Left renal pelvis (tissue), 4 donors: ENCODE measurements at places on chromosomes 2 and 18. TPM values are rescaled to one million over a fixed set of nuclear protein-coding genes. Genes with fewer than 3 reads are reported as not detected.

DNA sequence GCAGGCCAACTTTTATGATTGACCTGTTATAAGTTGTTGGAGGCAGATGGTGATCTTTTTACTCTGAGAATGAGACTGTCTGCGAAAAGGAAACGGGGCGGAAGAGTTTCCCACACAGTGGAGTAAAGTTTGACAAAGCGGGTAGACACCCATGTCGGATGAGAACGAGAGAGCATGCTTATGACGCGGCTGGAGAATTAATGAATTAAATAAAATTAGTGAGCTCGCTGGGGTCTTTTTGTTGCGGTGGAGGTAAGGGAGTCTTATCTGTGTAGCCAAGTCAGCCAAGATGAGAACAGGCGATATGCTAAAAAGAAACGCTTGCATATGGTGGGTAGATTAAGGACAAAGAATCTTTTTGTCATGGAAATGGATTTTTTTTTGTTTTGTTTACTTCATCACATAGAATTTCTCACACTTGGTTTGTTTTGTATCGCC is 1.8 kb downstream of the SALL3 start:
- DNase-seq = no peak

- DNase-seq = no peak
Measured at GRCh38 chr18:77422974-77423867, 173.6 kb downstream of the GALR1 start.

GRCh38 chr2:37616677-37617005 is 54.8 kb downstream of the CDC42EP3 start:
- DNase-seq = no peak

GRCh38 chr18:24227977-24228666 is 89.3 kb downstream of the CABYR start:
- DNase-seq = no peak

DNA sequence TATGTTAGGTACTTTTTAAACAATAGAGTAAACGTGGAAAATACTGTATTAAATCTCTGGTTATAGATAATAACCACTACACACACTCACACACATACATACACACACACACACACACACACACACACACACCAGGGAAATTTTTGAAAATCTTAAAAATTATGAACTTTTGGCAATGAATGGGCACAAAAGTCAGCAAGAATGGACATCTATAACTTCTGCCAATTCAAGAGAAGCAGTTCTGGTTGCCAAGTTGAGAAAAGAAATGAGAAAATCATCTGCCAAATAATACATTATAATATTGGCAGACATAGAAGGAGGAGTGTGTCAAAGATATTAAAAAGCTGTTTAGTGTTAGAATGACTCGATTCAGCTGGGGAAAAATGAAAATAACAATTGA is 42.9 kb upstream of the TMEM178A start:
- DNase-seq = no peak

GRCh38 chr2:108971661-108972566 is 17.1 kb downstream of the EDAR start:
- no peak for DNase-seq

- DNase-seq = no peak
Measured at GRCh38 chr2:7620255-7620654, 703.0 kb downstream of the RNF144A start.

DNA sequence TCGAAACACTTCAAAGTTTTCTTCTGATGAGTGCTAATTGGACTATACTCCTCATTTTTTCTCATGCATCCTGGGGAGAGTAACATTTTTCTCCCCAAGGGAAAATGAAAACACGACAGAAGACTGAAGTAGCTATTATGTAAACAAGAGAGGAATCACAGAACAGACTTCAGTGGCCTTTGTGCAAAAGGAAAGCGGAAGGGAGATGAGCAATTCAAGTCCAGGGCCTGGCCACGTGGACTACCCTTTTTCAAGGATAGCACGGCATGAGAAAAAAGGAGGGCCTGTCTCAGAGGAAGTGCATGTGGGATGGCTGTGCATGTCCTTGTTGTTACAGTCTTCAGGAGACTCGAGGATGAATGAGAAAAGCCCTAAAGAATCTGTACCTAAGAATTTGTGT is 43.8 kb upstream of the KCNE4 start:
- DNase-seq = no peak

- DNase-seq = no peak
Measured at GRCh38 chr2:197308996-197309690, 1.4 kb downstream of the ANKRD44 start.

GRCh38 chr2:246489-247144 is 17.2 kb downstream of the SH3YL1 start:
- no peak for DNase-seq

DNA sequence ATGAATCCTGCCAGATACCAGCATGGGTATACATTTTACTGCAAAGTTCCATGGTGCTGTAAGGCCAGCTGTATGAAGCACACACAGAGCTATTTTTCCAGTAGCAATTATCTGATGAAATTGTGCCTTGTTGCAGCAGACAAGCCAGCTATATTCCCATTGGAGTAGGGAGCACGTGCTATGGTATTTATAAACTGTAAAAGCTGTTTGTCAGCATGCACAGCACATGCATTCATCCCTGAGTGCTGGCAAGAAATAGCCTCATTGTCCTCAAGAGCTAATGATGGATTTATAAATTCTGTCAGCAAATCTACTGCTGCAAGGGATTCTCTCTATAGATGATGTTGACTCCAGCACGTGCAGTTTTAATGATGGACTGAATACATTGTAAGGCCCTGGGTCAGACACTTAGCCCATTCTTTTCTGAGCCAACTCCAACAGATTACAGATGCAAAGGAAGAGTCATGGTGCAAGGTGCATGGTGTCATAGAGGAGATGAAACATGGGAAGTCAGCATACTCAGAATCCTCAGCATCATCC is 61.7 kb downstream of the KCNS3 start:
- no peak for DNase-seq

- DNase-seq = no peak
Measured at GRCh38 chr2:5387406-5387805, 304.8 kb upstream of the SOX11 start.

- DNase-seq = no peak
Measured at GRCh38 chr18:69414184-69414583, 13.5 kb downstream of the DOK6 start.

- DNase-seq = no peak
Measured at GRCh38 chr2:99808361-99809200, 318.8 kb upstream of the REV1 start.

GRCh38 chr2:183060571-183061231 is 17.8 kb upstream of the DUSP19 start:
- no peak for DNase-seq

- no peak for DNase-seq
Measured at GRCh38 chr2:37026050-37026449, 58.1 kb downstream of the HEATR5B start.

GRCh38 chr18:2112435-2113045 is 458.8 kb downstream of the METTL4 start:
- DNase-seq = no peak

DNA sequence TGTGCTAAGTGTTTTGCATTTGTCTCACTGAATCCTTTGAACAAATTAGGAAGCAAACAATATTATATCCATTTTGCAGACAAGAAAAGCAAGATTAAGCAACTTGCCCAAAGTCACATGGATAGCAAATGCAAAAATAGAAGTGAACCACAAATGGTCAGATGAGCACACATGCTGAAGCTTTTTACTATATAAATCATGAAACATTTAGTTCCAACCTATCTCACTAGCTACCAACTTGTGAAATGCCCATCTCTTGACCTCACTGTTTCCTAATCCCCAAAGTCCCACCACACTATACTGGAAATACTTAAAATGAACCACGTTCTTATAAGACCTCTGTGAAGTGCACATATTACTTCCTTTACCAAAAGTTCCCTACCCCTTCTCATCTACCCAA is 380.5 kb downstream of the ERBB4 start:
- DNase-seq = no peak

DNA sequence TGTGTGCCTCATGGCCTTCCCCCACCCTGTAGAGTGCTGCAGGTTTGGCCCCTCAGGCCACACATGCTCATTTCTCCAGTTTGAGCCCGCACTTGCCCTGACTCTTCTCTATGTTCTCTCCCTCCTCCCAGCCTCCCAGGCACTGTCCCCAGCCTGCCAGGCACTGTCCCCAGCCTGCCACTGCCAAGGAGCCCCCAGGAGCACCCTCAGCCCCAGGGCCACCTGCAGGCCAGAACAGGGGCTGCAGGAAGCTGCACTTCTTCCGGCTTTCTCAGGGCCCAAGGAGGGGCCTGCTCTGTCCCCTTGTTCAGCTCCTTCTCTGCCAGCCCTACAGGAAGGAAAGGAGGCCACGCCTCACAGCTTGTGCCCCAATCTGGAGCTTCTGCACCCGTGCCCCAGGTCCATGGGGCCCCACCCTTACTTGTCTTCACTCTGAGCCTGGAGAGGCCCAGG is 31.6 kb downstream of the CYP26B1 start:
- DNase-seq = no peak

DNA sequence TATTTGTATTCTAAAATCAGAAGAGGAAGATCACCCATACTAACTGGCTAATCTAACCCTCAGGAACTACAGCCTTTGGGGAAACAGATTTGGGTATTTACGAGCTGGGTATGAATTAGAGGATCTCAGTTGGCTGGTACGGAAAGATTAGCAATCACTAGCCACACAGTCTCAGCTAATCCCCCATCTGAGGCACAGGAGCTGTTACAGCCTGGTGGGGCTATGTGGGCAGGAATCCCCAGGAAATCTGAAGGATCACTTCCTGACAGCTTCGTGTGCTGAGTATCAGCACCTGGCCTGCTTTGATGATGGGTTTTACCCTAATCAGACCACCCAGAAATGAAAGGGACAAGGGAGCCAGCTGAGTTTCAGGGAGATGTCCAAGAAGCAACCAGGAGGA is 206.3 kb downstream of the AFF3 start:
- no peak for DNase-seq

GRCh38 chr2:108938077-108938710 is 50.8 kb downstream of the EDAR start:
- DNase-seq = no peak

GRCh38 chr2:36653155-36653554 is 43.4 kb upstream of the VIT start:
- no peak for DNase-seq

- no peak for DNase-seq
Measured at GRCh38 chr18:56723706-56724105, 72.5 kb downstream of the WDR7 start.

The RAMP1 gene
- polyA plus RNA-seq = 9.3 TPM

The AFF3 gene
- 25.0 TPM for polyA plus RNA-seq

The PCARE gene
- 0.16 TPM for polyA plus RNA-seq

The FKBP1B gene
- polyA plus RNA-seq = 5.9 TPM

The STARD6 gene
- polyA plus RNA-seq = 0.18 TPM

The SOWAHC gene
- polyA plus RNA-seq = 13.7 TPM

The ITGB6 gene
- polyA plus RNA-seq = 16.1 TPM

The CXCR4 gene
- polyA plus RNA-seq = 43.2 TPM

The CPSF3 gene
- polyA plus RNA-seq = 50.2 TPM

The FAM110C gene
- polyA plus RNA-seq = 1.3 TPM

The PNKD gene
- 101 TPM for polyA plus RNA-seq

The IL36G gene
- polyA plus RNA-seq = not detected

The GNAL gene
- polyA plus RNA-seq = 5.1 TPM

The MYO5B gene
- 29.4 TPM for polyA plus RNA-seq

The ARHGEF33 gene
- polyA plus RNA-seq = 2.0 TPM

The CAMKMT gene
- polyA plus RNA-seq = 15.5 TPM

The ASIC4 gene
- 0.27 TPM for polyA plus RNA-seq

The SLC40A1 gene
- 145 TPM for polyA plus RNA-seq

The RDH14 gene
- polyA plus RNA-seq = 50.9 TPM
